ENCODE measurements at places on chromosomes 7 and 10.

GRCh38 chr7:69211739-69212138, 386.5 kb upstream of the AUTS2 start:
- DNase-seq = no peak

GRCh38 chr7:136549756-136550155, 318.7 kb upstream of the CHRM2 start:
- DNase-seq = no peak

DNA sequence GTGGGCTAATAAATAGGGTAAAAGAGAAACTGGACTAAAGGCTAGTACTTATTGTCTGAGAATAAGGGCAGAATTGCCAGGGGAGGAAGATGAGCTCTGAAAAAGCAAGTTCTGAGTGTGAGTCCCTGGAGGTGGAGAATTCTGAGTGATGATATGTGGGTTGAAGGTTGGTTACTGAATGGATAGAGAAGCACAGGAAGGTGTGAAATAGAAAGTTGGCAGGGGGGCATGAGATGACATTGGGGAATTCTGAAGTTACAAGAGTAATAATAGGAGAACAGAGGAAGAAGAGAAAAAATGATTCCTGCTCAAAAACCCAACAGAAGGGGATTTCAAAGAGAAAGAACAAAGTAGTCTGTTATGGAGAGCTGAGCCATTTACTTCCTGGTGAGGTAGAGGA, 76.9 kb downstream of the PRKCQ start:
- DNase-seq = no peak

GRCh38 chr10:92091965-92092364, 168.4 kb downstream of the BTAF1 start:
- no peak for DNase-seq

DNA sequence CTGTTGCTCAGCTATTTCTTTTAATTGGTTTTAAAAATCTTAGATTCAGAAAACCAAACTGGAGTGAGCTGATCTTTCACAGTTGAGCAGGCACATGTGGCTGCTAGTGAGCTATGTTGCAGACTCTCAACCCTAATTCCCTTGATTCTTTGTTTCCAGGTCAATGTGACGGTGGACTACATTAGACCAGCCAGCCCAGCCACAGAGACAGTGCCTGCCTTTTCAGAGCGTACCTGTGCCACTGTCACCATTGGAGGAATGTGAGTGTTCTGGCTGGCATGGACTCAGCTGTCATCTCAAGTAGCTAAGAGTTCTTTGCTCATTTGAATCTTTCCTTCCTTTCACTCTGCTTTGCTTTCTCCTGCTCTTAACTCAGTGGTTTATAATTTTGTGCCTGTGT, 187.1 kb downstream of the LRRC4 start:
- DNase-seq = no peak

DNA sequence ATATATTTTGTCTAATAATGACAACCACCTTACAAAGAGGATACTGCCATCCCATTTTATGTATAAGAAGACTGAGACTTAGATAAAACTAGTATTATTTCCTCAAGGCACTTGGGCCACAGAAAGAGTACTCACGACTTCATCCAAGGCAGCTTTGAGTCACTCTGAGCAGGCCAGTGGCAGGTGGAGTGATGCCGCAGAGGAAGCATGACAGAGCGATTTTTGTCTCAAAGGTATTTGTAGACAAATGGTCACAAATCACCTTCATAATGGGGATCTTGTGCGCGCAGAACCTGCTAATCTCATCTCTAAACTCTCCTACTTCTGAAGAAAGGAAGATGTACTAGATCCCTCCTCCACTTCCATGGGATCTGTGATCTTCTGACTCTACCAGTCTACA, 113.2 kb upstream of the NAMPT start:
- no peak for DNase-seq

DNA sequence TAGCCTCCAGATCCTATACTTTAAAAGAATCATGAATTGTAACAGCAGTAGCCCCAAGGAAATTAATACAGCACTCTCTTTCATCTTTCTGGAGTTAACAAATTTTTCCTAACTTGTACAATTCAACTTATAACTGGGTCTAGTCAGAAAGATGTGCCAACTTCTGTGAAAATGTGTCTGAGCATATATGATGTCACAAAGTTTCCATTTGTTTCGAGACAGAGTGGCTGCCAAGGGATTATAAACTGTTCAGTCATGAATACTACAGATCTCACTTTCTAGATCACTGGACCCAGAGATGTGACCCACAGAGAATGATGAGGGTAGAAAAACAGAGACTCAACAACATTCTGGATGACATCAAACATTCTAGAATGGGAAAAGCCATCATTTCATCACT, 249.2 kb upstream of the PHF14 start:
- no peak for DNase-seq

DNA sequence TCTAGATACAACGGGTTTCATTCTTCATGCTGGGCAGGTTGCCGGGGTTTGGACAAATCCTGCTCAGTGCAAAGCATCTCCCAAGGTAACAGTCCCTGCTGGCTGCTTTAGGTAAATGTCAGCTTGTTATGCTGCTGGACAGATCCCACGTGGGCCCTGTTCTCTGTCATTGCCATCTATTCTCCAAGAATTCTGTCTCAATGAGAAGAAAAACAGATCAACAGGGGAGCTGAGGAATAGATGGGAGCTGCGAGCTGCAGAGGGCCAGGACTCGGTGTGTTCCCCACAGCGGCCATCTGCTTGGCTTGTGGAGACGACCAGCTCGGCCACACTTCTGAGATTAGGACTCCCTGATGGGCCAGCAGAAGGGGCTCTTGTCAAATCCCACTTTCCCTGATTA, 235.2 kb downstream of the DPP6 start:
- no peak for DNase-seq

DNA sequence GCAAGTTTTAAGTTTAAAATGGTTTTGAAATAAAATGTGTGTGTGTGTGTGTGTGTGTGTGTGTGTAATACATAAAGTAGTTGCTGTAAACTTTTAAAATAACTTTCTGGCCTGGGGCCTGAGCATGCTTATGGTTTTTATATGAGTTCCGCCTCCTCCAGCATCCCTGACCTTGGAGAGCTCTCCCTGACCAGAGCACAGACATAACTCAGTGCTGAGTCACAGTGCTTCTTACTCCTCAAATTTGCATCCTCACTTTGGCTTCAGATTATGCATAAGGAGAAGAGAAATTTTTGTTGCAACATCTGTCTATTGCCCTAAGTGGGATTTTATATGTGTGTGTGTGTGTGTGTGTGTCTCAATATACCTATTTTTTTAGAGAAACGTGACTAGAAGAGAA, 200.8 kb downstream of the ELMO1 start:
- no peak for DNase-seq

- no peak for DNase-seq
Measured at GRCh38 chr7:31890198-31890597, 180.0 kb downstream of the PDE1C start.

- DNase-seq = no peak
Measured at GRCh38 chr10:35378541-35379210, 42.4 kb downstream of the CCNY start.

DNA sequence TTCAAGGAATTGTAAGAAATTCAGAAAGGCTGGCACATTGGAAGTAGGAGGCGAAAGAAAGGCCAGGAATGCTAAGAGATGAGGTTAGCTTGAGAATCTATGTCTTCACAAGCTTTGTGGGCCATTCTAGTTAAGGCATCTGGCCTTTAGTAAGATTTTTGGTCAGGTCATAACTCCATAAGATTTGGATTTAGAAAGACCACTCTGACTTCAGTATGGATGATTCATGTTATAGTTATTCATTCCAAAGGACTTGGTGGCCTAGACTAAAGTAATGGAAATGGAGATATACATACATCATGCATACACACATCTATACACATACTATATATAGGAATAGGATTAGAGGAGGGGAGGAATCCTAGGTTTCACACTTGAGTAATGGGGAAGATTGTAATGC, 77.5 kb downstream of the SEPTIN7 start:
- no peak for DNase-seq

- DNase-seq = no peak
Measured at GRCh38 chr10:35386594-35387174, 50.4 kb downstream of the CCNY start.

GRCh38 chr10:132839061-132839460, 53.1 kb upstream of the NKX6-2 start:
- DNase-seq = no peak

DNA sequence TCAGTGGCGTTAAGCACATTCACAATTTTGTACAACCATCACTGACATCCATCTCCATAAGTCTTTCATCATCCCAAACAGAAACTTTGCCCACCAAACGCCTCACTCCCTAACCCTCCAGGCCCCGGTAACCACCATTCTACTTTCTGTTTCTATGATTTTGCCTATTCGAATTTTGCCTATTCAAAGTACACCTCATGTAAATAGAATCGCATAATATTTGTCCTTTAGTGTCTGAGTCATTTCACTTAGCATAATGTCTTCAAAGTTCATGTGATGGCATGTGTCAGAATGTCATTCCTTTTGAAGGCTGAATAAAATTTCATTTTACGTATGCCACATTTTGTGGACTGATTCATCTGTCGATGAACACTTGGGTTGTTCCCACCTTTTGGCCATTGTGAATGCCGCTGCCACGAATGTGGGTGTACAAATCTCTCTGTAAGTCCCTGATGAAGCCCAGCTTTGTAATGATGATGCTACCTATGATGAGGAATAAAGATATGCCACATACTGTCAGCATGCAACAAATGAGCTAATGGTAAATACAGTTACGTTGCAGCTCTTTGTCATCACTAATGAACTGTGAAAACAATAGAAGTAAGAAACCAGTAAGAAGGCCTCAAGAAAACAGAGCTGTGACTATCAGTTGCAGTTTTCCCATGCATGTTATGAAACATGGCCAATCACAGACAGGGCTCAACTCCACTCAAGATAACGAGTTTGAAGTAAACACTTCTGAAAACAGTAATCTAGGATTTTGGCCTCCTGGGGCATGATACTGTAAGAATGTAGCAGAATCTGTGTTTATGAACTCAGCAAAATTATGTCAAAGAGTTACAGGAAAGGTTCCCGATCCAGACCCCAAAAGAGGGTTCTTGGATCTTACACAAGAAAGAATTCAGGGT, 120.0 kb downstream of the ADAM12 start:
- DNase-seq = no peak

- no peak for DNase-seq
Measured at GRCh38 chr7:150432915-150433892, 17.2 kb upstream of the GIMAP8 start.

- no peak for DNase-seq
Measured at GRCh38 chr7:100407285-100408180, 21.0 kb downstream of the ZCWPW1 start.

DNA sequence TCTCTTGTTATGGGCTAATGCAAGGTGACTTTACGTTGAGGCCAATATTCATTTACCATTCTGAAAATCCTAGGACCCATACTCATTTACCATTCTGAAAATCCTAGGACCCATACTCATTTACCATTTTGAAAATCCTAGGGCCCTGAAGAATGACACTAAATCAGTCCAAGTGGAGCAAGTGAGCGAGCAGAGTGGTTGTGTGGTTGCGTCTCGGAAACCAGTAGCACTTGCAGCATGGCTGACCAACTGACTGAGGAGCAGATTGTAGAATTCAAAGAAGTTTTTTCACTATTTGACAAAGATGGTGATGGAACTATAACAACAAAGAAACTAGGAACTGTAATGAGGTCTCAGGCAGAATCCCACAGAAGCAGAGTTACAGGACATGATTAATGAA, 6.9 kb downstream of the SAR1A start:
- DNase-seq = no peak

DNA sequence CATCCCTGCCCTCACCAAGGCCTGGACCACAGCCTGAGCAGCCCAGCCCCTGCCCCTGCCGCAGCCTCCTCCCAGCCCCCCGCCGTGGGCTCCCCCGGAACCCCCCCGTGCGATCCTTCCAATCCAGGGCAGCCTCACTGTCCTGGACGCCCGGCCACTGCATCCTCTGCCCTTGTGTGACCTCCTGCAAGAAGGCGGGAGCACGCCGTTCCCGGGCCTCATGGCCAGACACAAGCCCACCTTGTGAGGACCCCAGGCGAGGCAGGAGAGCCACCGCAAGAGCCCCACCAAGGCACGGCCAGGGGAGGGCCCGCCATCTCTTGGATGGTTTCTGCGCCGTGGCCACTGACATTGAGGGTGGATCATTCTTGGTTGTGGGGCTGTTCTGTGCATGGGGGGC, 7.8 kb upstream of the LFNG start:
- no peak for DNase-seq

- no peak for DNase-seq
Measured at GRCh38 chr7:135707570-135707966, 20.4 kb downstream of the SLC13A4 start.

- no peak for DNase-seq
Measured at GRCh38 chr10:36531621-36532020, 593.8 kb upstream of the ANKRD30A start.

GRCh38 chr10:30697806-30698205, 68.3 kb upstream of the LYZL2 start:
- no peak for DNase-seq

GRCh38 chr7:30649717-30650420, 32.4 kb downstream of the CRHR2 start:
- DNase-seq = no peak

- no peak for DNase-seq
Measured at GRCh38 chr10:8873310-8873709, 818.8 kb downstream of the GATA3 start.

DNA sequence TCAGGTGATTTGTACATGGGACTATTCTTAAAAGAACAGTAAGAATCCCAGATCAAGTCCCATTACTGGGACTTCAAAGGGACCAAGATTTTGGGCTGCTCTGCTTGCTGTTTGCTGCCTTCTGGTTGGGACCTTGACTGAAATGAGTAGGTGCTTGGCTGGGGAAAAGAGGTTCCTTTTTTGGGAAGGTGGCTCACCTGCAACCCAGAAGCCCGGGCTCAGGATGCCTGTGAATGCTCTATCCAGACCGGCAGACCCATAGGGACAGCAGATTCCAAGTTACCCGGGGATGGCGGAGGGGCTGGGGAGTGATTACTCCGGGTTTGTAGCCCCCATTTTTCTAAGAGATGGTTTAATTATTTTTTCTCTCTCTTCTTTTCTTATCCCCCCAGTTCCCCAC, 104.0 kb downstream of the CPXM2 start:
- no peak for DNase-seq

DNA sequence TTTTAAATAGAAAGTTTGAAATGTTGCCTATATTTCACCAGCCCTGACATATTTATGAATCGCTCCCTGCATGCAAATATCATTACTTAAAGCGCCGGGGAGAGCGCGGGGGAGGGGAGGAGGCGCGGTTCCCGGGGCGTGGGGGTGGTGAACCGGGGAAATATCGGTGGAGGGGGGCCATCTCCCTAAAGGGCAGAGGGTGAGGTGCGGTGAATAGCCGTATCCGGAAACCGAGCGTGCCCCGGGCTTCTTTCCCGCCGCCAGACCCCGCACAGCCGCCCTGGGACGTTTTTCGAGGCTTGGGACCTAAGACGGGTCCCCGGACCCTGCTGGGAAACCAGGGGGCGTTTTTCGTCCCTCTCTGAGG, 6.9 kb upstream of the ZNF503 start:
- DNase-seq = no peak
